ENCODE measurements at places on chromosomes 13 and 19.

DNA sequence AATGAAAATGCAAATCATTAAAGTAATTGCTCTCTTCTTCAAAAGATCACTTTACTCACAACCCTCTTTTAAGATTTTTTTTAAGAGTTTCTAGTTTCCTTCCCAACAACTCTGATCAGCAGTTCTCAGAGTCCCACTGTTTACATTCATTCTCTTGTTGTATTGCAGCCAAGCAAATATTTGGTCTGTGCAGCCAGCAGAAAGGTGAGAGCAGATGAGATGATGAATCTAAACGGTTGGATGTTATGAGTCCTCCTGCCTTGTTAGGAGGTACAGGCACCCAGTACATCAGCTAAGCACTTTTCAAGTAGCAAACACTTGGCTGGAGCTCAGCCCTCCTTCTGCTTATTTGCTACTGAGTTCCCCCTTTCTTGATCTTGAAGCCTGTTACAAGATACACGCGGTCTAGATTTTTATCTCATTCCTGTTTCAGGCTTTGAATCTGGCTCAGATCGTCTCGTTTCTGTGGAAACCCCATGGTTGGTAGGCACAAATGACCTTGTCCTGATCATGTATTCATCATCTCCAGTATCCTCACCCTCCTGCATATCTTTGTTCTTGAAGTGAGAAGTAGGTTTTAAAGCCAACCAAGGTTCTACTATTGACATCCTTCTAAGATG lies 300.7 kb downstream of the DCT start:
- no peak for DNase-seq

GRCh38 chr13:42569576-42570344 lies 4.2 kb upstream of the TNFSF11 start:
- DNase-seq = no peak

DNA sequence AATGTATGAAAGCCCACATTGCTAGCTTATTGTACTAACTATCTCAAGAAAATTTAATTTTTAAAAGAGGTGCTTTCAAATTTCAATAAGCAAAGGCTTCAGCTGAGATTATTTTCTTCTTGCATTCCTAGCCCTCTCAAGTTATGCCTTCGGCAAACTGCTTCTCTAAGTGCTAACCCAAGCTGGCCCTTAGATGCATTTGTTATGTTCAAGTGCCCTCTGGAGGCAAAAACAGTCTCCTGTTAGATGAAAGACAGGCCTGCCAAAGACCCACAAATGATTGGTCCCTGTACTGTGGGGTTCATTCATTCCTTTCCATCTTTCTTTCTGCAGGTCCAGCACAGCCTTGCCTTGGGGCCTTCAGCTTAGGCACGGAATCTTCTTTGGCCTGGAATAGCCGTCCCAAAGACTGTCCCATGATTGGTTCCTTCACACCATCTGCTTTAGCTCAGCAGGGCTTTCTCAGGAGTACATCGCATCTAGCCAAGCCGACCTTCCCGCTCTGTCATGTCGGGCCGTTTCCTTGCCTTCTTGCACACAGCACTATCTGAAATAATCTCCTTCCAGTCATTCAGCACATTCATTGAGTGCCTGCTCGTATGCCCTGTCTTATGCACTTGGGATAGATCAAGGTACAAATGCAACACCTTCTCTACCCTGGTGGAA lies 26.4 kb upstream of the TPTE2 start:
- DNase-seq = peak; percentile 43

DNA sequence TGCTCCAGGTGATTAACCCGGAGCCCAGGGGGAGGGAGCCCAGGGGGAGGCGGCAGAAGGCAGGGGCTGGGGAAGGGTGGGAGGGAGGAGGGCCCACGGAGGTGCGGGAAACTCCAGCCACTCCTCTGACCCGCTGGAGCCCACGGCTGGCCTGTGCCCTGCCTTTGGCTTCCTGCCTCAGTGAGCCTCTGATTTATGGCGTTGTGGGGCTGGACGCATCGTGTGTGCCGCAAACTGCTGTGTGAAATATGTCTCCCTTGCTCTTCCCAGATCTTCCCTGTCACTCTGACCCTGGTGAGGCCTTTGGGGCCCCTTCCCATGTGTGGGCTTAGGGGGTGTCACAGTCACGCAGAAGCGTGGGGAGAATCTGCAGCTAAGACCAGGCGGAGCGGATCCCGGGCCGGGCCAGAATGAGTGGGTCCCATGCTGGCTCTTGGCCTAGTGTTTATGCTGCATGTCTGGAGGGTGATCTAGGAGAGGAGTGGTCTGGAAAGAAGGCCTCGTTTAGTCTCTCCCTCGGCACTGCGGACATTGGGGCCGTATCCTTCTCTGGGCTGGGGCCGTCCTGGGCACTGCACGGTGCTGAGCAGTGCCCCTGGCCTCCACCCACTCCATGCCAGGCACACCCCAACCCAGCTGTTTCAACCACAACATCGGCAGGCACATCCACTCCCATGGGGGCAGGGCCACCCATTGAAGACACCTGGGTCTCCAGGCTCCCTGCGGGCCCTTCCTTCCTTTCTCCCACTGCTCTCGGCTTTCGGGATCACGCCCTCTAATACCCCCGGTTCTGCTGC lies 123.0 kb downstream of the KDM4B start:
- no peak for DNase-seq

DNA sequence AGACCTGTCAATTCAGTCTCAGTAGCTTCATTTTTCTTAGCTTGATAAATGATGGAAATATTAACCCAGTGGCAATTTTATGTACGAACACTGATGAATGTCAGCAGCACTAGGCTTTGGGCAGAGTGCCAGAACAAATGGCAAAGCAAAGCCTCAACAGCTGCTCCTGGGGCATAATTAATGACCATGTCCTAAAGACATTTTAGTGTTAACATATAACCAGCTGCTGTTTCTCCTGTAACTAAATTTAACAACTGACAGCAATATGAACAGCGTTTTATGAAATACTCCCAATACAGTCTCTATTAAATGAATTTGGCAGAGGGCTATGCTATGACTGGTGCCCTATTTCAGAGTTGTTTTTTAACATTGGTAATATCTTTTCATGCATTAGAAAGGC lies 47.1 kb downstream of the ZNF568 start:
- DNase-seq = peak; percentile 12

DNA sequence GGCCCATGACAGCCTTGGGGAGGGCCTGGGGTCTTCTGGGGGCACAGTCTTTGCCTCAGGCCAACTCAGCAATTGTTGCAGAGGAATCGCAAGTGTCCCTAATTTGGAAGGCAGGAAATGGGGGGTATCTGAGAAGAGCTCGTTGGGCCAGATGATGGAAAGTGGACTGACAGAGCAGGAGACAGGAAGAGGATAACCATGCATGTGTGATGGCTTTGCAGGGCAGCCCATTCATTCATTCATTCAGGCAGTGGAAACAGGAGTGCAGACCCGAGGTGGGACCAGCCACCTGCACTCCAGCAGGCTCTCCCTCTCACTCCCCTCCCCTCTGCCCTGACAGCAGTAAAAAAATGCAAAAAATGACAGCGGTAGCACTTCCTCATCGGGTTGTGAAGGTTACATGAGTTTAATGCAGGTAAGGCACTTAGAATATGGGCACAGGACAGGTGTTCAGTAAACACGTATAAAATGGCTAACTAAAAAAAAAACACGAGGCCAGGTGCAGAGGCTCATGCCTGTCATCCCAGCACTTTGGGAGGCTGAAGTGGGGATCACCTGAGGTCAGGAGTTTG lies 5.0 kb upstream of the TMEM147 start:
- DNase-seq = no peak

GRCh38 chr19:3057275-3057714 lies 5.0 kb downstream of the TLE5 start:
- peak; percentile 50 for DNase-seq

GRCh38 chr13:65830411-65831205 lies 1399.5 kb downstream of the PCDH9 start:
- no peak for DNase-seq

GRCh38 chr13:27035892-27036235 lies 135.7 kb downstream of the USP12 start:
- peak; percentile 40 for DNase-seq

GRCh38 chr19:11142528-11143171 lies 12.9 kb downstream of the SPC24 start:
- DNase-seq = peak; percentile 97

DNA sequence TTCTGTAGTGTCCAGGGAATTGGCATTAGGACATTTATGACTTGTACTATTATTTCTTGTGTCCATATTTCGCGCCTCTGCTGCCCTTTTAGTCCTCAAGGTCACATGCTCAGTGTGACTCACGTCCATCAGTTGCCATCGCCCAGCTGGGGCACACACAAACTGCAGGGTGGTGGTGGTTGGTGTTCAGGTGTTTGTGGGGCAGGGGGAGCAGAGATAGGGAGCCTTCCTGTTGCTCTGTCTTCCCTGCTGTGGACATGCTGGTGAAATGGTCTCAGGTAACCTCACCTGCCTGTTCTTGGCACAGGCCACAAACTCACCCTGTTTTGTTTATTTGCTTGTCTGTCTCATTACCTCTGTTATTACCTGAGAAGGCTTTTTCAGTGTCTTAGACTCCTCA lies 22.4 kb downstream of the PRR12 start:
- peak; percentile 58 for DNase-seq
